ENCODE measurements at places on chromosomes 13 and 19.
A peak's percentile ranks its signal among the peaks of the same experiment; 100 is the strongest.

DNA sequence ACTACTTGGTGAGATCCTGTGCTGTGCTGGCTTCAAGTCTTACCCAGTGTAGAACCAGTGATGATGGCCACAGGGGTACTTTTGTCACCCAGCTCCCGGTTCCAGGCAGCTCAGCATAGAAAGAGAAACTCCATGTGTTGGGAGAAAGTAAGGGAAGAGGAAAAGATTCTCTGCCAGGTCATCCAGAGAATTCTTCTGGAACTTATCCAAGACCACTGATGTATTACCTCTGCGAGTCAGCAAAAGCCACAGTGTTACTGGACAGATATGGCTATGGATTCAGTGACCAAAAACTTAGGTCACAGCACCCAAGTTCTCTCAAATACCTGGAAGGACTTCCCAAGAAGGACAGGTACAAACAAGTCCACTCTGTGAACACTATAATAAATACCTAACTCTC lies 399.5 kb upstream of the MIR17HG start:
- no peak for DNase-seq

DNA sequence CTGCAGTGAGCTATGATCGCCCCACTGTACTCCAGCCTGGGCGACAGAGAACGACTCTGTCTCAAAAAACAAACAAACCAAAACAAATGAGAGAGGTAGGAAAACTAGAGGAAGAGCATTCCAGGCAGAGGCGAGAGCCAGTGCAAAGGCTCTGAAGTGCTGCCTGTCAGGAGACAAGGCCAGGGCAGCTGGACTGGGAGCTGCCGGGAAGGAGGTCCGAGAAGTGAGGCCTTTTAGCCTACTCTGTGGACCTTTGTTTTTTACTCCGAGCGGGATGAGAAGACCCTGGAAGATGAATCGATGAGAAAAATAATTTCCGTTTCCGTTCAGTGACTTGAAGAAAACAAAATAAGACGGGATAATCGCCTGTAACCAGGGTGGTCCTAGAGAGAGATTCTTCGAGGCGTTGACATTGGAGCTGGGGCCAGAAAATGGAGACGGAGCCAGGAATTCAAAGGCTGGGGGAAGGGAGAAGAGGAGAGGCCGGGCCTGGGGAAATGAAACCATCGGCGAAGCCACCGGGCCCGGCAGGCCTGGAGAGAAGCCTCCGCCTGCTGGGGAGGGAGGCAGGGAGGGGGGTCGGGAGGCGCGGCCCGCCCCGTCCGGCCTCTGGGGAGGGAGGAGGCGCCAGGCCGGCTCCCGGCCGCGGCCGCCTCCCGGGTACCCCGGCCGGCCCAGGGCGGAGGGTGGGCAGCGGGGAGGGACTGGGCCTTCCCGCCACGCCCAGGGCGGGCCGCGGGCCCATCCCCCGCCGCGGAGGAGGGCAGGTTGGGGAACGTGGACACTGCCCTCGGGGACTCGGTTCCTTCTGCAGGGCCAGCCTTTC lies 7.8 kb upstream of the SERTAD1 start:
- peak; percentile 91 for DNase-seq

GRCh38 chr13:86563308-86563707 lies 764.1 kb upstream of the SLITRK6 start:
- no peak for DNase-seq

- no peak for DNase-seq
Observed at GRCh38 chr13:39938596-39938995, 283.1 kb downstream of the COG6 start.

- DNase-seq: no peak
Observed at GRCh38 chr13:70473907-70474306, 365.7 kb upstream of the KLHL1 start.

GRCh38 chr19:31875591-31875990 lies 469.8 kb upstream of the ZNF507 start:
- DNase-seq: no peak

GRCh38 chr13:59016250-59016649 lies 1147.5 kb downstream of the DIAPH3 start:
- no peak for DNase-seq

GRCh38 chr13:74134777-74135325 lies 647 bp upstream of the KLF12 start:
- peak; percentile 65 for DNase-seq

- no peak for DNase-seq
Observed at GRCh38 chr19:34787059-34787824, 14.2 kb upstream of the ZNF599 start.

- no peak for DNase-seq
Observed at GRCh38 chr13:99523838-99524237, 22.6 kb downstream of the TM9SF2 start.

DNA sequence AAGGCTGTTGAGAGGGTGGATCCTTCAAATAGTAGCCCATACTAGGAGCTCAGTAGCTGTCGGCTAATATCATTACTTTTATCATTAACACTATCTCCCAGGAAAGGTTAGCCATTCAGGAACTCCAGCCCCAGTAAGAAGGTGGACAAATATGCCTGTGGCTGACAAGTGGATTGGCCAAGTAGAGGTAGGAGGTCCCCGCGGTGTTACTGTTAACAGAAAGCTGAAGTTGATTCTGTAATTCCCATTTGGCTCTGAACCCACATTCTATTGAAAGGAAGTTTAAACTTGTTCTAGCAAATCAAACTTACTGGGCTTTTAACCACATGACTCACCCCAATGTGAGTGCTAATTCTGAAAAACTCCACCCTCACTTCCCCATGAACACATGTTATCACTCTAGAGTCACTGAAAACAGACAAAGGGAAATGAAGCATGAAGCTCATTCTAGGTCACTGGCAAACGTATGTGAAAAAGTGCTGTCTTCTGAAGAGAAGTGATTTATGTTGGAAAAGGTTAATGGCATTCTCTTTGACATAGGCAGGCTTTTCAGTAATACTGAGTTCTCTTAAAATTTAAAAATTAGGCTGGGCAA lies 273.5 kb downstream of the FGF14 start:
- DNase-seq: no peak

DNA sequence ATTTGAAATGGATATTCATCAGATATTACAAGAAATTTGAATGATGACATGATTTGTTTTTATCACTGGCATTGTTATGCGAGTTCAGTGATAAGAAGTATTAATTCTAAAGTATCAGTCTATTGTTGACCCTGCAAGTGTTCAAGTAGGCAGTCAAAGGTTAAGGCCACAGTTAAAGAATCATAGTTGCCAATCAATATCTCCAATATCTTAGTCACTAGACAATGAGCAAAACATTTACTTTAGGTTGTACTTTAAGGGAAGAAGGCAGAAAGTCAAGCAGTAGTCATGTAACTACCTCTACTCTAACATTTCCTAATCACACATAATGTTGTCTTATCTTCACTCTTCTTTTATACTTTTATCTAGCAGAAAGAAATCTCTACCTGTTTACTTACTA lies 709.8 kb downstream of the PCDH17 start:
- DNase-seq: no peak

DNA sequence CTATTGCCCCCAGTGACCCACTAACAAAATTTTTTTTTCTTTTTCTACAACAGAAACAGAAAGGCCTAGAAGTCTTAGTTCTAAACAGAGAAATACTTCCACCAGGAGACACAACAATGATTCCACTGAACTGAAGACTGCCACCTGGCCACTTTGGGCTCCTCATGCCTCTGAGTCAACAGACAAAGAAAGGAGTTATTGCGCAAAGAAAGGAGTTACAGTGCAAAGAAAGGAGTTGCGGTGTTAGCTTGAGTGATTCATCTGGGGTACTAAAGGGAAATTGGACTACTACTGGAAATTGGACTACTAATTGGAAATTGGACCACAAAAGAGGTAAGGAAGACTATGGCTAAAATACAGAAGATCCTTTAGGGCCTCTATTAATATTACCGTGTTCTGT lies 116.6 kb downstream of the PCDH17 start:
- DNase-seq: no peak

GRCh38 chr19:4094761-4095487 lies 28.2 kb upstream of the ZBTB7A start:
- DNase-seq: no peak

- no peak for DNase-seq
Observed at GRCh38 chr13:26475176-26476110, 82.0 kb upstream of the WASF3 start.

- DNase-seq: no peak
Observed at GRCh38 chr19:8585894-8586750, 8.9 kb upstream of the MYO1F start.

GRCh38 chr13:50244713-50245574 lies 229.7 kb downstream of the KCNRG start:
- DNase-seq: no peak

DNA sequence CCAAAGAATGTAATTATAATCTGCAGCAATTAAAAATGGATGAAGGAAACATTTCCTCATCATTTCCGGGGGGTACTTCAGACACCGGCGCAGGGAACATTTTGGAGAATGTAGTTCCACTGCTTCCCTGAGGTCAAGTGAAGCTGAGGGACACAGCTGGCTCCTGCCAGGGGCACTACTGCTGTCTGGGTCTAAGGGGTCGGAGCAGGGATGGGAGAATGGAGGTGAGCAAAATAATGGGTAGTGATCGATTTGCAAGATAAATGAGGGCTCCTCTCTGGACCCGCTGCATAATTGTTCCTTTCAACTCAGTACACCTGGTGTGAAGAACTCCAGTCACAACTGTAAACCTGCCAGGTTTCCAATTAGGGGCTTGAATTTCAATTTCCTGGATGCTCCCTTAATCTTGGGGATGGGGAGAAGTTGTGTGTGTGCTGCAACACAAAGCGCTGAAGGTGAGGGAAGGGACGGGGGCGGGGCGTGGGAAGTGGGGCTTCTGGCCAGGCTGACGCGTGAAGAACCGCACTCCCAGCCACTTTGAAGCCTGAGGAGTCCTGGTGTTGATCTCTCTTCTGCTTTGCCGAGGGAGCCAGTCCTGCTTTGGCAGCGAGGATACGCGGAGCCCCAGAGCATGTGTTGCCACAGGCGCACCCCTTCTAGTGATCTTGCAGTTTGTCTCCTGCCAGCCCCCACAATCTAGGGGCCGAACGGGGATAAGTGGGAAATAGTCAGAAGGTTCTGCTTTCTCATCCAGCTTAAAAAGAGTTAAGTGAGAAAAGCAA lies 57.9 kb upstream of the PCDH8 start:
- DNase-seq: no peak

DNA sequence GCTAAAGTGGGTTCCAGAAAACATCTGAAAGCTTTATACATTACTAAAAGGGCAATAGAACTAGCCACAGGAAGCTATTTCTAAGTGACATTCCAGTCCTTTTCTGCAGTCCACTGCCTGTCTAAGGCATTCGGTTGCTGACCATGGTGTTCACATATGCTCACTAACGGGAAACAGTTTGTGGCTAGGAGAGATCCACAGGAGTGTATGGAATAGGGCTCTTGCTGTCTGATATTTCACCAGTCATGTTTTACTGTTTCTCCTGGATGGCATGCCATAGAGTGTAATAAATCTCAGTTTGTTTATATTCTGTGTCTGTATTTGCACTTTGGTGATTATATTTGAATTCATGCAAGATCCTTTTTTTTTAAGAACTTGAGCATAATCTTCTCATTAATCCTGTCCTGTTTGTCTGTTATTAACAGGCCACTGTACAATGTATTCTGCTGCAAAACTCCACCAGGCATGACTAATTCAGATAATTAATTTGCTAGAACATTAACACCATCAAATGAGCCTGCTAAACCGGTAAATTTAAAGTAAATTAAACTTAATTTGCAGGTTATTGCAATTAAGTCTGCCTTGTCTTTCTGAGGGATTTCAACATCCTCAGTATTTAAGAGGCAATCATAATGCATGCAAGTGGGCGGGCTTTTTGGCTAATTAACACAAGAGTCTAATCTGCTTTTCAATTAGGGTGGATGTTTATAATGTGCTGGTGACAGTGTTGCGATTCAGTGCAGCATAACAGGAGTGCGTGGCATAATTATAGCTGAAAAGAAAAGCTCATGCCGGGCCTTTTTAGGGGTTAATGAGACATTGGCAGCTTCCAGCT lies 201.3 kb downstream of the POU4F1 start:
- DNase-seq: no peak

DNA sequence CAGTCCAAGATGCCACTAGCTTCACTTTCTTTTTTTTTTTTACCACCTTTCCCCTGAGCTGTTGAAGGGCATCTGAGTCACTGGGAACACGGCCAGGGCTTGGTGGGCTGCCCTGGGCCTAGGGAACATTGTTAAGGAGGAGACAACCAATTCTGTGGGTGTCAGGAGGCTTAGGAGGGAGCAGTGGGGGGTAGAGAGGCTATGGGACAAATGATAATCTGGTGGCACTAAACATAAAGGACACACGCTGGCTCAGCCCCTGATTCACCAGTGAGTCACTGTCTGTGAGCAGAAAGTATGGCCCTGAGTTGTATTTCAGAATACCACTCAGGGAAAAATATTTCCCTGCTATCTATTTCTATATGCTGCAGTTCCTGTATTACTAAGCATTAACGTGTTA lies 207.8 kb downstream of the DCLK1 start:
- peak; percentile 35 for DNase-seq

GRCh38 chr13:64314331-64314730 lies 2898.7 kb upstream of the PCDH20 start:
- no peak for DNase-seq

DNA sequence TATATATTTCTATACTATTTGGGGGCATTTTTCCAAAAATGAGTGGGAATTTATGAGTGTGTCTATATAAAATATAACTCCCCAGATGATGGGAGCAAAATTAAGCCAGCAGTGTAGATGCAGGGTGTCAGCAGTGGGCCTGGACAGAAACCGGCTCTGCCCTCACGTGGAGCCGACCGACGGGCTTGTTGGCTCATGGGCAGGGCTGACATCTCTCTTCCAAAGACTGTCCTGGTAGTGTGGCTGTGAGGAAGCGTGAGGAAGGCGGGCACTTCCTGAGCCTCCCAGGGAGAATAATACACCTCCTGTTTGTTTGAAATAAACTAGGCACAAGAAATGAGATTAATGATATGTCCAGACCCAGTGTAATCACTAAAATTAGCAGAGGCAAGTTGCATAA lies 206.5 kb downstream of the TEX29 start:
- no peak for DNase-seq

DNA sequence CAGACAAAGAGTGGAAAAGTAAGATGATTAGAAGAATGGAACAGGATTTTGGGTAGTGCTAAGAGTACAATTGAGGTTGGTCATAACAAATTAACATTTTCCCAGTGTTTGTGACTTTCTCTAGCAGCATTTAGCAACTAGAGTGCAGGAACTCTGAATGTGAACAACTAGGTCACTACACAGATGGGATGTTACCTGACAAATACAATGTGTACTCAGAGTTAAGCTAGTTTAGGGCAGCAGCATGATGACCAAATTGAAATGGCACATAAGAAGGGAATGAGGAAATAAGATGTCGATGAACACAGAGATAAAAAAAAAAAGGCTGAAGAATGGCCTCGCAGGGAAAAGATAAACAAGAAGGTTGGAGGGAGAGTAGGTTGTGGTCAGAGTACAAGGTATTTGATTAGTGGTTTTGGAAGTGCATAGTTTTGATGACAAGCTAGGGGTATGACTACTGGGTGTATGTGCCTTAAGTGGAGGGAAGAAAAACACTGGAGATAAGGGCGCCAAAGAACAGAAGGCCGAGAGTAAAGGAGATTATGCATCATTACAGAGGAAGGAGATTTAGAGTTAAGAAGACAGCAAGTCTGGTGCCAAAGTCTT lies 381.1 kb downstream of the FGF14 start:
- DNase-seq: no peak
